ENCODE measurements at places on chromosomes 11 and 22. TPM values are rescaled to one million over a fixed set of nuclear protein-coding genes. Genes with fewer than 3 reads are reported as not detected.

POU2AF1 gene
- total RNA-seq: 8.9 TPM

PRR5L gene
- 3.0 TPM for total RNA-seq

MMP13 gene
- not detected for total RNA-seq

MS4A7 gene
- total RNA-seq: 10.9 TPM

NPAS4 gene
- total RNA-seq: not detected

OR4C45 gene
- total RNA-seq: not detected

MS4A6E gene
- not detected for total RNA-seq

POLR3H gene
- 24.7 TPM for total RNA-seq

KRTAP5-10 gene
- not detected for total RNA-seq

FGF19 gene
- total RNA-seq: not detected

TRIM6 gene
- total RNA-seq: 2.6 TPM

TMA7B gene
- total RNA-seq: not detected

TIGD3 gene
- total RNA-seq: not detected

Measured in body of pancreas (tissue), 4 donors.